Astrocyte (in vitro differentiated cells and primary cell): ENCODE measurements at places on chromosomes 5 and 9.
A peak's percentile ranks its signal among the peaks of the same experiment; 100 is the strongest.

- DNase-seq, result no peak
These were observed 269.9 kb upstream of the MSX2 start for GRCh38 chr5:174454464-174454863.

DNA sequence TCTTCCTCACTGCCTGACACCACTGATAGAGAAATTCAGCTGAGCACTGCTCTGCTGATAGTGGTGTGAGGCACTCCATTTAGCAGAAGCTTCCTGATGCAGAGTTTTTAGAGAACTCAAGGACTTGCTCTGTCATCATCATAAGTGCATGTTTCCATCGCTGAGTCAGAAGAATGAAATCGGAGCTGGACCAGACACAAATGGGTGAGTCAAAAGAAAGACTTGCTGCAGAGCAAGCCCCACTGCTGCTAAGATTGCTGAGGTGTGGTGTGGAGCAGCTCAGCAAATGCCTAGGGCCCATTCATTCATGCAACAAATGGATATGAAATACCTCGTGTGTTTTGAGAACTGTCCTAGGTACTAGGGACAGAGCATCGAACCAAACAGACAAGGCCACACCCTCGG is 410.2 kb upstream of the SLC30A5 start:
- DNase-seq, result peak; percentile 98

GRCh38 chr9:33202552-33203201 is 35.5 kb upstream of the B4GALT1 start:
- peak; percentile 55 for DNase-seq

GRCh38 chr5:32195265-32195664 is 21.1 kb upstream of the GOLPH3 start:
- no peak for DNase-seq

- no peak for DNase-seq
These were observed 5.9 kb upstream of the NACC2 start for GRCh38 chr9:136100700-136101614.

GRCh38 chr5:160245506-160246086 is 16.3 kb downstream of the FABP6 start:
- no peak for DNase-seq
